ENCODE measurements at places on chromosomes 6 and 20.

DNA sequence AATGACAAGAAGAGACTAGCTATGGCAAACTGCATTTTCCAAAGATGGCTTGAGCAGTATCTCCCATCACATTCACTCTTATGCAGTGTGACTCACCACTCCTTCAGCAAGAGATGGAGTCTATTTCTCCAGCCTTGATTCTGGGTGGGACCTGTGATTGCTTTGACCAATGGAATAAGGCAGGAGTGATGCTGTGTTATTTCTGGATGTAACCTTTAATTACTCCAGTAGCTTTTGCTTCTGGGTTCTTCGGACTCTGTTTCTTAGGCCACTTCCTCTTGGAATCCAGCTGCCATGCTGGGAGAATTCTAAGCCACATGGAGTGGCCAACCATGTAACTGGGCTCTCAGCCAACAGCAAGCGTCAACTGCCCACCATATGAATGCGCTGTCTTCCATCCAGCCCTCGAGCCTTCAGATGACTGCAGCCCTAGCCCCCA lies 50.7 kb downstream of the TGM2 start:
- DNase-seq, result no peak

DNA sequence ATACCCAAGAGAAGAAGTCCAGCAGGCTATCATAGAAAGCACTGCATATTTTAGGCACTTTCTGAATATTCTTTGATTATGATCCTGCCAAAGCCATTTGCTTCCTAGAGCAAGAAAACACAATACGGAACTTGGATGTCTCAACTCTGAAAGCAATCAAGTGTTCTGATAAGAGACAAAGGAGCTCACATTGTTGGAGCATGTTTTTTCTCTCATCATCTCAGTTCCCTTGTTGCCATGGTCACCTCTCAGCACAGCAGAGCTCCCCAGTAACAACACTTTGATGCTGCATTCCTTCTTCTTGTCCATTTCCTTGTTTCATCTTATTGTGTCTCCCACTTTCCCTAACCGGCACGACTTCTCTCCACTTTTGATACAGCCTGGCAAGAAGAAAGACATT lies 168.7 kb upstream of the FUT9 start:
- no peak for DNase-seq

DNA sequence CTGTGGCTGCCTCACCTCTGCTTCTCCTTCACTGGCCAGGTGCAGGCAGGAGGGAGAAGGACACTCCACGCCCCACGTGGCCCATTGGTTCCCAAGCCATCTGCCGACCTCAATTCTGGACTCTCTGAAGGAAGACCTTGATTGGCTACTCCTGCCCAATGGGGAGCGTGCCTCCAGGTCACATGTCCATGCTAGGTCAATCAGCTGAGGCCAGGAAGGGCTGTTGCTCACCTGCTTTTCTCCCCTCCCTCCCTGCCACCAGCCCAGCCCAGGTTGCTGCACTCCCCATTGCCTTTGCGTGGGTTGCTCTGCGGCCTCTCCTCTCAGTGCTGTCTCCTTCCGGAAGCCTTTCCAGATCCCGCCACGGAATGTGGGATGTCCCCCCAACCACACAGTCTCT lies 21.9 kb upstream of the CDH4 start:
- DNase-seq, result no peak

DNA sequence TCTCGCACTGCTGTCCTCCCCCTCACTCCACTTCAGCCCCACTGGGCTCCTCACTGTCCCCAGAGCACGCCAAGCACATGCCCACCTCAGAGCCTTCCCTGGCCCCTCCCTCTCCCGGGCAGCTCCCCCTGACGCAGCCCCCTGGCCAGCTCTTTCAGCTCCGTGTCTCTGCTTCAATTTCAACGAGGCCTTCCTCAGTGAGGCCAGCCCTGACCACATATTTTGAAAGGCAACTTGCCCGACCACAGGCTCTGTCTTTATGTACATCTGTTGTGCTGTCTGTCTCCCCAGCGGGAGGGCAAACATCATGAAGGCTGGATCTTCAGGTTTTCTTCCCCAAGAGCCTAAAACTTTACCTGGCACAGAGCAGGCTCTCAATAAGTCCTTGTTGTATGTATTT lies 44.6 kb downstream of the JPH2 start:
- no peak for DNase-seq

DNA sequence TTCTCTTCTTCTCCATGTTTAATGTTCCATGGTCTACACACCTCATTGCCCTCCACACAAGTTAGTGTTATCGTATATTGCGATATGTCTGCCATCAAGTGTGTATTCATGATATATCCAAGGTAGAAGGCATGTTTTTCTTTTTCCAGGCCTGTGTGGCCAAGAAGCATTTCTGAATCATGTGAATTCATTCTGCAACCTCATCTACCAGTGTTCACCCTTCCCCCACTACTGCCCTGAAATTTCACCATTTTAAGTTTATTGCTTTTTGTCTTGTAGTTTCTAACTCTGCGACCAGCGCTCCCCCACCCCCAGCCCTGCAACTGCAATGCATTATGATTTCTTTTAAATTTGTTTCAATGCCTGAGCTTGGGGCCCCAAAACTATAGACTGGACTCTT lies 618.0 kb upstream of the FLRT3 start:
- no peak for DNase-seq

Data from urothelium cell line (cell line).